Lung (tissue), 17 donors: ENCODE measurements at places on chromosomes 1 and 21. TPM values are rescaled to one million over a fixed set of nuclear protein-coding genes. Genes with fewer than 3 reads are reported as not detected.
A peak's percentile ranks its signal among the peaks of the same experiment; 100 is the strongest.

DNA sequence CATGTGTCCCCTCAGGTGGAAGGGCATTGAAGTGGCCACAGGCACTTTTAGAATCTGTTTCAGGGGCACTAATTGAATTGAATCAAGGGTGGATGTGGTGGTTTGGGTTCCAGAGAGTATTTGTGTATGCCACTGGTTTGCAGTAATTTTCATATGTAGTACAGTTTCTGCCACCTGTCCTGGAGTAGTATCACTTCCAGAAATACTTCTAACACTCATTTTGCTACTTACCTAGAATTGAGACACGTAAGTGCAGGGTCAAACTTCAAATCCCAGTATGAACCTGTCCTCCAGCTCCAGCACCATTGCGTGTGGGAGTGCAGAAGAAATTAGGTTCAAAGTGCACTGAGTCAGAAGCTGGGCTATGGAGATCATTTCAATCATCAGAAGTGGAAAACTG lies 26.8 kb downstream of the RSPH1 start:
- DNase-seq, result no peak

GRCh38 chr1:156493154-156493631 lies 7.4 kb downstream of the MEF2D start:
- no peak for DNase-seq

DNA sequence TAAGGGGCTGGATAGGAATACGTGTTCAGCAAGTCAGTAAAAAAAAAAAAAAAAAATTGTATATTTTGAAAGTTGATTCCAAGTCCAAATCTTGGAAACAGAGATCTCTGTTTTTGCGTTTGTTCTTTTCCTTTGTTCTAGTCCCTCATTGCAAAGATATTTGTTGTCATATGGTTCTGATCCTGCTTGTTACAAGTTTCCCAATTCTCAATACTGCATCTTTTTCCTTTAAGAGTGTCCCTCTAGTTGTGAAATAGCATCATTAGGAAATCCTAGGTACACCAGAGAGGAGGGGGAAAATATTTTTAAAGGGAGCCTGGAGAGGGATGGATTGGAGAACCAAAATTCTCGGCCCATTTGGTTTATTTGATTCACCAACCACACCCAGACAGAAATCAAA lies 152.2 kb upstream of the C1orf105 start:
- DNase-seq, result peak; percentile 27

- DNase-seq, result no peak
These were observed 23.5 kb downstream of the SUCO start for GRCh38 chr1:172556461-172556860.

DNA sequence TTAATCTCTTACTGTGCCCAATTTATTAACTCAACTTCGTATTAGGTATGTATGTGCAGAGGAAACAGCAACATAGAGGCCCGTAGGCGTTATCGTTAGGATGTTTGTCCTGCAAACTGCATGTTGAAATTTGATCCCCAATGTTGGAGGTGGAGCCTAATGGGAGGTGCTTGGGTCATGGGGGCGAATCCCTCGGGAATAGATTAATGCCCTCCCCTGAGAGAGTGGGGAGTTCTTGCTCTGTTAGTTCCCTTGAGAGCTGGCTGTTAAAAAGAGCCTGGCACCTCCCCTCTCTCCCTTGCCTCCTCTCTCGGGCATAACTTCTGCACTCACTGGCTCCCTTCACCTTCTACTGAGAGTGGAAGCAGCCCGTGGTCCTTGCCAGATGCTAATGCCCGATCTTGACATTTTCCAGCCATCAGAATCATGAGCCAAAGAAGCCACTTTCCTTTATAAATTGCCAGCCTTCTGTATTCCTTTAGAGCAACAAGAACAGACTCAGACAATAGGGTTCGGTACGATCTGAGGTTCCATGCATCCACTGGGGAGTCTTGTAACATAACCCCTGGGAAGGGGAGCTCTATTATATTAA lies 149.0 kb upstream of the RAB4A start:
- no peak for DNase-seq

DNA sequence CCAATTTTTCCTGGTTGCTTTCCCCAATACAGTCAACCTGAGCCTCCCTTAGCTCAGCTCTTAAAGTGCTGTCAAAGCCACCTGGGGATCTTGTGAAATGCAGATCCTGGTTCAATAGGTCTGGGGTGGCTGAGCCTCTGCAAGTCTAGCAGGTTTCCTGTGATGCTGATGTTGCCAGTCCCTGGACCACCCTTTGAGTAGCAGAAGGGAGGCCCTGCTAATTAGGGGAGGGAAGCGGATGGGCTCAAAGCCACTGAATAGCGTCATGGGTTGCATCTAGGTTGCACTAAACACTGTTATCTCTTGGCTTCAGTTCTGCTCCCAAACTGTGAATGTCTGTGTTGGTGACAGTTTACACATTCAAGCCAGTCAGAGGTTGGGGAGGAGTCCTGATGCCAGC lies 127.2 kb downstream of the KAZN start:
- peak; percentile 35 for DNase-seq

The AK5 gene
- total RNA-seq, result 0.15 TPM

The WDR64 gene
- total RNA-seq, result not detected

The AGL gene
- 14.6 TPM for total RNA-seq
